ENCODE measurements at places on chromosomes 2 and 18.

- DNase-seq: no peak
Measured at GRCh38 chr2:15714609-15715008, 122.9 kb downstream of the DDX1 start.

- DNase-seq: no peak
Measured at GRCh38 chr2:221716426-221717303, 144.6 kb upstream of the EPHA4 start.

- DNase-seq: no peak
Measured at GRCh38 chr2:149988361-149988760, 400.8 kb upstream of the MMADHC start.

GRCh38 chr18:24968238-24968775 is 383.7 kb downstream of the ZNF521 start:
- no peak for DNase-seq

GRCh38 chr2:237309011-237309410 is 105.0 kb downstream of the COL6A3 start:
- no peak for DNase-seq

GRCh38 chr2:221553333-221553732 is 18.8 kb downstream of the EPHA4 start:
- DNase-seq: no peak
